Stimulated activated CD8-positive, alpha-beta memory T cell treated with anti-CD3 and anti-CD28 coated beads, Interleukin-7, amount 100 ng/mL, for 1 hour (primary cell): ENCODE measurements at places on chromosomes 7 and 10.

DNA sequence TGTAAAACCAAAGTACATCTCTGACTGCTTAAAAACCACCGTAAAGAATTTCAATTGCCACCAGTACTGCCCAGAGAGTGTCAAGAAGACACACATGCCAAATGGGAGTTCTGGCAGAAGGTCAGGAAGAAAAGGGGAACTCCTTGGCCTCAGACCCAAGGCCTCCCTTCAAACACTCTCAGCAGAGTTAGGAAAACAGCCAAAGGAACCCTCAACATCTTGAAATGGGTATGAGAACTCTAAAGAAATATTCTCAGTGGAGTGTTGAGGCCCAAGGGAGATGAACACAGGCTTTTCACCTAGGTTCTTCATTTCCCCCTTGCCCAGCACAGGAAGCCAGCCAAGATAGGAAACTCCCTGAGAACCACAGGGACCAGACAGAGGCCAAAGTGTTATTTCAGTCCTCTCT is 96.1 kb upstream of the ASAH2 start:
- no peak for DNase-seq

GRCh38 chr7:44172803-44173424 is 16.3 kb downstream of the GCK start:
- no peak for DNase-seq

DNA sequence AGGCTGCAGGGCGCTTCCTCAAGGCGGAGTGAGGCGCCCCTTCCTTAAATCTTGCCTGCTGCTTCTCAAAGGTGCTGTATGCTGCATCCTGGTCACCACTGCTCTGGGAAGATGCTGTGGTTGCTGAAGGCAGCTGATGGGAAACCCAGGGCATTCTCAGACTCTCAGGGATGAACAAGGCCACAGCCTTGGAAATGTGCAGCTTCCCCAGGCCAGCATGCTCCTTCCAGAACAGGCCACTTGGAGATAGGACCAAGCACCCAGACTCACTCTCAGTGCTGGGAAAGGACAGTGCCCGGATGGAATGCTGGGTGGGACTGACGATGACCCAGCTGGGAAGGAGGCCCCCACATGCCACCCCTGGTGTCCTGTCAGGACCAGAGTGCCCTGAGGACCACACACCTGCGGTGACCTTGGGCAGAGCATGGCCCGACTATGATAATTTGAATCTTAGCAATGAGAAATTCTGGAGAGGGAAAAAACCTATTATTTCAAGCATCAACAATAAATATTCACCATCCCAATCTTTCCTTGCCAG is 235.5 kb downstream of the TNS3 start:
- no peak for DNase-seq

DNA sequence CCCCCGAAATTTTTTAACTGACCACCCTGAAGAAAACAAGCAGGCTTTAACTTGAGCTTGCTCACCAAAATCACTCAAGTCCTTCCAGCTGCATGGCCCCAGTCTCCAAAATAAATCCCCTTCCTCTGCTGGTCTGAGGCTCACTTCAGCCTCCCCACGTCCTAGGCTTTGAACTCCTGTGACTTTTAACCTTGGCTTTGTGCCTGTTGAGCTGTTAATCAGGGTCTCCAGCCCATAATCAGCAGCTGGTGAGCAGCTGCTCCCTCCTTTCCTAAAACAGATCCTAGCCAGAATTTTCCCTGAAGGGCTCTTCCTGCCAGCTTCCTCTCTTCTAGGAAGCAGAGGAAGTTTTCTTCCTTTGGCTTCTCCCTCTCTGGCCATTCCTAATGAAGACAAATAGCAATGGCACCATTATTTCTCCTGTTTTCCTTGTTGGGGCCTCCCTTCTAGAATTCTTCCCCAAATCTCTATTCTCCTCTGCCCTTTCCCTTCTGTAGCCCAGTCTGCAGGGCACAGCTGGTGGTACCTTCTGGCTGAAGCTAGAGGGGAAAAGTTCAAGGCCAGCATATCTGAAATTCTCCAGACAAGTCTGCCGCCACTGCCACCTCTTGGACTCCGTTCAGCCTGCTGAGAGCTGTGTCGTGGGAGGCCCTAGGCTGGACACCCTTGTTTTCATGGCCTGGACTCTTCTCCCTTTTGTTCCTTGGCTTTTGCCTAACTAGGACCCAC is 152.1 kb downstream of the NOC3L start:
- DNase-seq: no peak

DNA sequence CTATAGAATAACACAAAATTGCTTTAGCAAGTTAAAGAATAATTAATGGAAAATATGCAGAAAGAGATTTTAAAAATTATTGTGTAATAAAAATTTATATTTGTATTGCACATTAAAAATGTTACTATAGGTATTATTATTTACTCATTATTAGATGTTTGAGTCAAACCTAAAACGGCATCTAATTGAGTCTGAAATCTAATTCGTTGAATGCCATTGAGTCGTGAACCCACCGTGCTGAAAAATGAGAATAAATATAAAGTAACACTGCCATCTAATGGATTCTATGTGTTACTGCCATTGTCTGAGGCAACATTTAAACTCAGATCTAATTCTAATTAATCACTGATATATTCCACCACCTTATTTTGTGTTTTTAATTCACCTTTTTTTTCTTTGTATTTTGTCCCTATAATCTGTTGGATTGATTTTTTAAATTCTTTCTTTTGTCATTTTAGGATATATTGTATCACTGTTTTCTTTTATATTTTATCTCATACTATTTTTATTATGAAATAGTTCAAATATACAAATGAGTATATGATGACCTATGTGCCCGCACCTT is 62.2 kb downstream of the SAMD9 start:
- DNase-seq: no peak

DNA sequence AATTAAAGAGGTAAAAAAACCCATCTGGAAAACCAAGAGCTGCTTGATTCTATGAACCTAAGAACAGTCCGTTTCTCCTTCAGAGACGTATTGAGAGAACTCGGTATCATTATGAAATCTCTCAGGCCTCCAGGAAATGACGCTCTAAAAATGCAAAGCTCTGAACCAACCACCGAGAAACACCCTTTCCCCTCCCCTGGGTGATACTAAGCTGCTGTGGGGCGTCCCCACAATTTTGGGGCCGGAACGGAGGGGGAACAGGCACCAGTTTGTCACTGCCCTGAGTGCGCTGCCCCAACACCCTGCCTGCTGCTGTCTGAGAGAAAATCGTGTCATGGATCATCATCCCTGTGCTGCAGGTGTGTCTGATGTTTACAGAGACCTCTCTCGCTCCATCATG is 509.5 kb downstream of the DNAJB6 start:
- DNase-seq: no peak

GRCh38 chr10:100679327-100679726 is 66.1 kb upstream of the PAX2 start:
- no peak for DNase-seq

DNA sequence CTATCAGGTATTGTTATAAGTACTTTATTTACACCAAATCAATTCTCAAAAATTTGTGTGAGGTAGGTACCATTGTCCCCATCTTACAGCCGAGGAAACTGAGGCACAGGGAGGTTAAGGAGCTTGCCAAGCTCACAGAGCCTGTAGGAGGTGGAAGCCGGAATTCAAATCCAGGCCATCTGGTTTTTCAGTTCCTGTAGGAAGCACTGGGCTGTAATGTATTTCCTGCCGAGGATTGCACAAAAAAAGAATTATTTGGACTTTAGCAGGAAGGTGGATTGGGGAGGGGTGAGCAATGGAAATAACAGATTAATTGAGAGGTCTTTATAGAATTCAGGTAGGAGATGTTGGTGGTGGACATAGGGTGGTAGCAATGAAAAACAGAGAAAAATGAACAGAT is 315.3 kb upstream of the AUTS2 start:
- no peak for DNase-seq

DNA sequence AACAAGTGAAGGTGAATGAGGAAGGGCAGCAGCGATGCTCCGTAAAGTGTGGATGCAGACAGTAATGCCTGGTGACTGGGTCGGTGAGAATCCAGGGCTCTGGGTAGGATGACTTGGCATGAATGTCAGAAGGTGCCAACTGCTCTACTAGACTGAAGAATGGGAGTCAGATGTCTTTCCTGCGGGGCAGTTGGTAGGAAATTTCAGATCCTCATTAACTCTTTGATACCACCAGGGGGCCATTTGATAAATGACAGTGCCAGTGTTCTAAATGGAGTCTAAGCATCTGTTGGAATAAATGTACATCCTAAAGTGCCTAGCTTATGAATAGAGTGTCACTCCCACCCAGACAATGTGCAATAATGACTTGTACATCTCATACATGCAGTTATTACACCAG is 462.0 kb downstream of the GRM8 start:
- DNase-seq: no peak

GRCh38 chr7:99190359-99191009 is 17.4 kb downstream of the KPNA7 start:
- no peak for DNase-seq

GRCh38 chr7:21428659-21428941 is 717 bp downstream of the SP4 start:
- DNase-seq: no peak

DNA sequence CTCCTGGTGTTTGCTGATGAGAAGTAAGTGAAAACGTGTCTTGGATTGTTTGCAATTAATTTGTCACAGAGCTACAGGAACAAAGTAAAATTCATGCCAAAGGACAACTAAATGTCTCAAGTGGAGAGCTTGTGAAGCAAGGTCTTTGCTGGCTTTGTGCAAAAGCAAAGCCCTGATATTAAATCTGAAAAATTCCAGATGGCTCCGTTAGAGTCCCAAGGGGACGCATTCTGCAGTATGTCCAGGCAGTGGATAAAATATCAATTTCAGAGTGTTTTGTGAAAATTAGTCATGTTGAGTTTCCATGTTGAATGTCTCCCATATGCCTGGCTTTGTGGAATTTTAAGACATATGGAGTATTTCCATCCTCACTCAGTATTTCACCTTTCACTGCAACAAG is 102.5 kb upstream of the PTN start:
- DNase-seq: no peak

- DNase-seq: no peak
These were observed 39.2 kb upstream of the MKLN1 start for GRCh38 chr7:131288450-131288849.

- DNase-seq: no peak
These were observed 65.7 kb downstream of the TNRC18 start for GRCh38 chr7:5357951-5358350.

- no peak for DNase-seq
These were observed 86.4 kb downstream of the NKX6-2 start for GRCh38 chr10:132699411-132700155.

DNA sequence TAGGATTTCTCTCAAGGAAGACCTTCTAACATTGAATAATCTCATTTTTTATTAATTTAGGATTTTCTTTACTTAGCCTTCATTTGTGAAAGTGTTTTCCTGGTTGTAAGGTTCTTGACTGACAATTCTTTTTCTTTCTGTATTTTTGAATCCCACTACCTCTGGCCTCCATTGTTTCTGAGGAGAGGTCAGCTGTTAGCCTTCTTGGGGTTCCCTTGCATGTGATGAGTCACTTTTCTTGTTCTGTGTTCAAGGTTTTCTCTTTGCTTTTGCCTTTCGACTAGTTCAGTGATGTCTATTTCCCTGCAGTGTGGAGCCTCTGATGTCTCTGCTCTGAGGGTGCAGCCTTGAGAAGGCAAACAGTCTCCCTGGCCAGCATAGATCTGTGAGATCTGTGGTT is 304.1 kb upstream of the ZNF32 start:
- no peak for DNase-seq

DNA sequence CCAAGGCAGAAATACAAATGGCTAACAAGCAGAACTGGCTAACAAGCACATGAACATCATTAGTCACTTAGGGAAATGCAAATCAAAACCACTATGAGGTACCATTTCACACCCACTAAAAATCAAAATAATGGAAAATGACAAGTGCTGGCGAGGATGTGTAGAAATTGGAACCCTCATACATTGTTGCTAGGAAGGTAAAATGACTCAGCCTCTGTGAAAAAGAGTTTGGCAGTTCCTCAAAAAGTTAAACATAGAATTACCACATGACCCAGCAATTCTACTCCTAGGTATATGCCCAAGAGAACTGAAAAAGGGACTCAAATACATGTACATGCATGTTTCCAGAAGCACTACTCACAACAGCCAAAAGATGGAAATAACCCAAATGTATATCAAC is 52.8 kb upstream of the ANAPC16 start:
- no peak for DNase-seq

DNA sequence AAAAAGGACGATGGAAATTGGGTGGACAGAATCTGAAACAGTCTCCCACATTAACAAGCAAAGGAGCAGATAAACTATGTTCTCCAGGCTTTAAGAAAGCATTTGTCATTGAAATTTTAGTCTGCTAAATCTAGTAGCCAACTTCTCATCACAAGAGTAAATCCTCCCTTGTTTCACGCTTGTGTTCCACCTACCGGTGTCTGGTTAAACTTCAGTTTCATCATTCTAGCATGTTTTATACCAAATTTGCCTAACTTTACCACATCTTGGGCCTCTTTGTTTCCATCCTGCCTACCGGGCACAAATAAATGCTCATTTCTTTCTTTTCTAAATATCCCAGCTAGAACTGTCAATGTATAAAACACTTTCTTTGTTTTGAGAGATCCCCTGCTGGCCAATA is 5.8 kb downstream of the LIPA start:
- DNase-seq: no peak

DNA sequence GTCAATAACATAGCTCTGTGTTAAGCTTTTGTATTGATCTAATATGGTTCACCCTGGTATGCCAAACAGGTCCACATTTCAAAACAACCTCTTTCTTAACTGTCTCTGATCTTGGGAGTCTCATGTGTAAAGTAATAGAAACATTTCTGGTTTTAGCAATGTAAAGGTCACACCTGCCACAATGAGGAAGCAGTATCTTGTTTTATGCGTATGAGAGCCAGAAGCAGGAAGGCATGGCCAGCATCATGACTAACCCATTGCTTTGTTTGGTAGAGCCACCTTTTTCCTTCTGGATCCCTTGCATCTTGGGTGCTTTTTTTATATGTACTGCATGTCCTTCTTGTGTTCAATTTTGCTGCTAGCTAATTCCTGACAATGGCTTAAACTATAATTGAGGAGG is 411.3 kb upstream of the SEMA3C start:
- no peak for DNase-seq

- no peak for DNase-seq
These were observed 130.1 kb downstream of the OTUD1 start for GRCh38 chr10:23568996-23569395.

- no peak for DNase-seq
These were observed 655.6 kb downstream of the LRMDA start for GRCh38 chr10:76086761-76087639.

DNA sequence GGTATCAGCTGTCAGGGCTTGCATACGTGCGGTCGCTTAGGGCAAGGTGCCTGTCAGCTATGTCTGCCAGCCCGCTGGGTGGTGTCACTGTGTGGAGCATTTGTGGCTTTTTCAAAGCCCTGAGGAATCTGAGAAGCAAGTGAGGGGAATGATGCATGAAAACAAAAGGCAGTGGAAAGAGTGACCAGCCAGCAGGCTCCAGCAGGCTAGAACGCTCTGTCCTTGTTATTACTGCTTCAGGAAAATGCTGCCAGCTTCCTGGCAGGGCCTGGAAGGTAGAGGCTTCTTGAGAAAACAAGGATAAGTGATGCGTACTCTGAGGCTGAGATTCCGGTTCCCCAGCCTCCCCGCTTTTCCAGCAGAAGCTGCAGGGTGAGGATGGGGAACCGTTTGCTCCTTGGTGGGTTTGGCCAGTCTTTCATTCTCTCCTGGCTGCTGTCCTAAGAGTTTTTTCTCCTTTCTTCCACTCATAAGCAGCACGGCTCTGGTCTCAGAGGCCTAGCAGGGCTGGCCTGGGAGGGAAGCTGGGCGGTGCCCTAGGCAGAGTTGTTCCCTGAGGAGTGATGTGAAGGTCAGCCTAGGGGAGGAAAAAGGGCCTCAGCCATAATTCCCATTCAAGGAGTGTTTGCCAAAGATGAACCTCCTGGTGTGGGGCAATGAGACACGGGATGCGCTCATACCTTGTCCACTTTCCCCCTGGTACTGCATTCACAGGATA is 42.8 kb upstream of the MKLN1 start:
- no peak for DNase-seq
